Omental fat pad (tissue), 4 donors: ENCODE measurements at places on chromosomes 2 and 18.

DNA sequence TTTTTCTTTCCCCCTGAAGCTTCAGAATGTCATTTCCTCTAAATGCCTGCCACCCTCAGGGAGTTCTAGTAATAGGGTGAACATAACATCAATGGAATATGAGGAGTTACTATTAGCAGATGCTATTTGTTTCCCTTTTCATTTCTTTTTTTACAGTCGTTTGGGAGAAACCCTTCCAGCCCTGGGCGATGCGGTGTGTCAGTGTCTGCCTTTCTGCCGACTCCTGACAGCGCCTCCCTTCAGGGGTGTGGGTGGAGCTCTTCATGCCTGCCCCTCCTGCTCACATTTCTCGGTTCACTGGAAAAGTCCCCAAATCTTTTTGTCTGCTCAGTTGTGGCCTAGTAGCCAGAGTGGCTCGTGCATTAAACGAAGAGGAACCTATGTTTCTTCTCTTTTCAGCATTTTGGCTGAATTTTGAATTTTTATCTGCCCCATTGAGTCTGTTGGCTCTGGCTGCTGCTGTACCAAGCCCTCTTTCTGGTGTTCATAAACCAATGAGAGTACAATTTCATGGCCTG, 72.3 kb downstream of the FMNL2 start:
- no peak for DNase-seq

- no peak for DNase-seq
These were observed 53.9 kb downstream of the PRKRA start for GRCh38 chr2:178397002-178397605.

DNA sequence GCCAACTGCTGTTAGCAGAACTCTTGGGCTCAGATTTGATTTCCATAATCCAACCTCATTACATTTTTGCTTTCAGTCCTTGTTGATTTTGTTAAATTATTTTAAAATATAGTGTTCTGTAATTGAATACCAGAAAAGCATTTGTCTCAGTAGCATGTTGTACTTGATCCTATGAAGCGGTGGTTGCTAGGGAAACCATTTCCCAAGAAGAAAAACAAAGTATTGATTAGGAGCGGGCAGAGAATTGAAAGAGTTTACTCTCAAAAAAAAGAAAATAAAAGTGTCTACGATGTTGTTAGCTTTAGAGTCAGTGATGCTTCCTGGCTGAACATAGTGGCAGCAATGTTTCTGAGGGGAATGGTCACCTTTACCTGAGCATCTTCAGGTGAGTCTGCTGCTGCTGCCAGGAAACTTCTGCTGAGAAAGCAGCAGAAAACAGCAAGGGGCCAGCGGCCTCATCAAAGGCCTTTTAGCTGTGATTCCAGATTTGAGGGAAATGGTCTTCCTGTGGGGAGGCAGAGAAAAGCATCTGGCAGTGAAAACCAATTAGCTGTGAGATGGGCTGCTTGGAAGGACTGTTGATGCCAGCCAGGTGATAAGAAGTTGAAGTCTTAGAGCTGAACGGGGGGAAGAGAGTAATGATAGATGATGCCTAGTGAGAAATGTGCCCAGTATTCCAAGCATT, 37.1 kb downstream of the CRIM1 start:
- no peak for DNase-seq

DNA sequence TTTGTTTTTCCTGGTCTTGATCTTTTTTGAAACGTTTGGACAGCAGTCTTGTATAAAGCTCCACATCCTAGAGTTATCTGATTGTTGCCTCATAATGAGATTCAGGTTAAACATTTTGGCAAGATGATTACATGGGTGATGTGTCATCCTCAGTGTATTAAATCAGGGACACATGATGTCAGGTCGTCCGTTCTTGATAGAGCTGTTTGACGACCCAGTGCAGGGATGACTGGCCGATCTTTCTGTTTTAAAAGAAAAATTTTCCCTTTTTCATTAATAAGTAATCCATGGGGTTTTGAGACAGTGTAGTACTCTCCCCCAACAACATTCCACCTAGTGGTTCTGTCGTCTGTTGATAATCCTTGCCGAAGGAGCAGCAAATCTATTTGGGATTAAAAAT, 44.5 kb upstream of the SERPINB2 start:
- DNase-seq, result no peak

DNA sequence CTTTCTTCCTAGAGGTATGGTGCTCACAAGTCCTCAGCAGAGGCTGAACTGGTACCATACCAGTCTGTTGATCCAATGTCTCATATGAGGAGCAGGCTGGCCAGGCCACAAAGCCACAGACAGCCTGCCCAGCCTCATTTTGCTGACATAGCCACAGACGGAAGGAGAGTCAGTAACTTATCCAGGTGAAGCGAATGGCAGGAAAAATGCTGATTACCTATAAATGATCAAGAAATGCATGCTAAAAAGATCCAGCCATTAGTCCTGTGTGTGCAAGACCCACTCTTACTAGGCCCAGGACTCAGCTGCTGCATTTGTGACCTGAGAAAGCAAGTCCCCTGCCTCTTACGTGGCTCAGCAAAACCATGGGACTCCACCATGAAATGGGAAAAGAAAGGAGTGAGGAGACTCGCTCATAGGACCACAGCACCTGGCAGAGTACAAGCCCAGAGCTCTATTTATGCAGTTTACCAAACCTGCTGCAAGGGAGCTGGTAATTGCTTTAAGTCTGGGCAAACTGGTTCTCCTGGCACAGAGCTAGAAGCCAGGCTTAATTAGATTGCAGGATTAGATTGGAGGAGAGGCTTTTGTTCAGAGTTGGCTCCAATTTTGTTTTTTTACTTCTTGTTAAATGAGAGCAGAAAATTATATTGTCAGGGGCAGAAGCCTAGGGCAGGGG, 19.0 kb downstream of the RHOB start:
- DNase-seq, result peak; percentile 13

- DNase-seq, result no peak
These were observed at the start of gene TRABD2A for GRCh38 chr2:84880645-84881521. TSS of gene TRABD2A (minus strand) at chr2:84881084. CDS start at chr2:84881039, 45 bp downstream.

DNA sequence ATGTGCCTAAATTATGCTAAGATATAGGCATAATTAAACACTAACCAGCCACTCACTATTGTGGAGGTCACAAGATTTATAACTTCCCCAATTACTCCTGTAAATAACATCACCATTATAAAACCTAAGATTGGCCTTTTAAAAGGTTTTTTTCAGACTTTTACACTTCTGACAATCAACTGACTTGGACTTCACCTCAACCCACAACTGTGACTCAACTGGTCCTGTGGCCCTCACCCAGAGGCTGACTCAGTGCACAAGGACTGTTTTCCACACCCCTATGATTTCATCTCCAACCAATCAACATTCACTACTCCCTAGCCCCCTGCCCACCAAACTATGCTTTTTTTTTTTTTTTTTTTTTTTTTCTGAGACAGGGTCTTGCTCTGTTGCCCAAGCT, 11.6 kb downstream of the TTR start:
- DNase-seq, result no peak

- DNase-seq, result no peak
These were observed 276.8 kb upstream of the CHST9 start for GRCh38 chr18:27461957-27462356.

- peak; percentile 16 for DNase-seq
These were observed 202.2 kb downstream of the TNS1 start for GRCh38 chr2:217800433-217801114.

GRCh38 chr2:102929721-102930120, 167.9 kb downstream of the TMEM182 start:
- DNase-seq, result no peak
